ENCODE measurements at places on chromosomes 2 and 18.

DNA sequence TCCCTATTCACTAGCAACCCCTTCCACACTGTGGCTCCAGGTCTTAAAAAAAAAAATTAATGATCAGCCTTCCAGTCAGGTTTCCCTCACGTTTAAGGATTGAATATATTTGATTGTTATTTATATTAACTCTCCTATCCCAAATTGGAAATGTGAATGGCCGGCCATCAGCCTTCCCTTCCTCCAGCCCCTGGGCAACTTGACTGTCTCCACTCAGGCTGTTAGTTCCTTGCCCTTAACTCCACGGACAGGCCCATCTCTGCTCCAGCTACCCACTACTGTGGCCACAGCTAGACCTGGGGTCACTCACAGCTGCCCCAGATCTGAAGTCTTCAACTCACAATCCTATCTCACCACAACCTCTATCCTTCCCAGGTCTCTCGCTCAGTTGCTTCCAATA lies 39.9 kb downstream of the THOC1 start:
- no peak for DNase-seq

DNA sequence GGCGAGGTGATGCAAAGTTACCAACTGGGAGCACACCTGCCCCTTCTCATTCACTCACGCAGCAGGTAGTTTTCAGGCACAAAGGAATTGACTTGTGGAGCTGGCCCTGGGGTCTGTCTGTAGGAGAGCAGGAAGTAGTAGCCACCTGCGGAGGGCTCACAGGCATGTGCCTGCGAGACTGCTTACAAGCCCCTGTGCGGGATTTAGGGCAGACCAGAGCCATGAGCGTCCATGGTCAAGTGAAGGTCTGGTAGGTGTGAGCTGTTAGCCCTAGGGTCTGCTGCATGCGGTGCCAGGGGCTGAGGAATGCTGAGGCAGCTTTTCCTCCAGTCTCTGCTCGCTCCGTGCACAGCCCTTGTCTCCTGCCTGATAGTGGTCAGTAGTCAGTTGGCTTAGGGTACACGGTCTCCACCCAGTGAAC lies 18.9 kb downstream of the INPP4A start:
- no peak for DNase-seq

GRCh38 chr18:8130096-8130495 lies 479.1 kb upstream of the RAB12 start:
- no peak for DNase-seq

DNA sequence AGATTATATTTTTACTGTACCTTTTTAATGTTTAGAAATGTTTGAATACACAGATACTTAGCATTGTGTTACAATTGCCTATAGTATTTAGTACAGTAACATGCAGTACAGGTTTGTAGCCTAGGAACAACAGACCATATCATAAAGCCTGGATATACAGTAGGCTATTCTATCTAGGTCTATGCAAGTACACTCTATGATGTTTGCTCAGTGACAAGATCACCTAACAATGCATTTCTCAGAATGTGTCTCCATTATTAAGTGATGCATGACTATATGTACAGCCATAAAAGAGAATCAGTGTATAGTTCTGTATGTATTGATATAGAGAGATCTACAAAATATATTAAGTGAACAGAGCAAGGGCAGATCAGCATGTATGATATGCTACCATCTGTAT lies 616.4 kb downstream of the XIRP2 start:
- no peak for DNase-seq

DNA sequence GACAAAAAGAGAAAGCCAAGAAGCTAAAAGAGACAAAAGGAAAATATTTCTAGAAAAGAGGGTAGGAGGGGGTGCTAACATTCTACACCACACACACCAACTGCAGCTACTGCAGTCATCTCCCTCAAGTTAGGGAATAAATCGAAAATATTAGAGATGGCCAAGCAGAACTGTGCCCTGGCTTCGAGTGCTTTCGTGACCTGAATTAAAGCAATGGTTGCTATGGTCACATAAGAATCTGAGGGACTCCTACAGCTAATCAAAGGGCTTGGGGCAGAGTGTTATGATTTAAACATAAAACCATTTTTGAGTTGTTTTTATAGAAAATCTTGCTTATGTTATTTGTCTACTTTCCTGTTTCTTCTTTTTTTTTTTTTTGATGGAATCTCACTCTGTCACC lies 159.6 kb upstream of the HNRNPA3 start:
- DNase-seq = no peak

GRCh38 chr18:79587226-79587741 lies 92.3 kb upstream of the CTDP1 start:
- DNase-seq = no peak

DNA sequence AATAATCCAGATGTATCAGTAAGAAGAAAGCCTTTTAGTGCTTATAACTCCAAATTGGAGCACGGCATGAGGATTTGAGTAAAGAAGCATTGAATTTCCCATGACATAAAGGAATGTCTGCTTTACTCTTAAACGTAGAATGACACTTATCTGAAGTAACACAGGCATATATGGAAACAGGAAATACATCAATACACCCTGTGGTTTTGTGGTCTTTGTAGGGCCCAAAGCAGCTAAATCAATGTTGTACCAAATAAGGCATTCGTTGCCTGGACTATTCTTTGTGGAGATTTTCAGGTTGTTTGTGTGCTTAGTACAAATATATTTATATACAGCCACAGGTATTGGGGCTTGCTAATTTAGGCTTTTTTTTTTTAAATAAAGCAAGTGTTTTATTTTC lies 660.5 kb downstream of the LRRTM4 start:
- no peak for DNase-seq

GRCh38 chr2:159256159-159256558 lies 30.3 kb downstream of the WDSUB1 start:
- DNase-seq = no peak

GRCh38 chr2:121596221-121597080 lies 52.8 kb downstream of the CLASP1 start:
- no peak for DNase-seq

DNA sequence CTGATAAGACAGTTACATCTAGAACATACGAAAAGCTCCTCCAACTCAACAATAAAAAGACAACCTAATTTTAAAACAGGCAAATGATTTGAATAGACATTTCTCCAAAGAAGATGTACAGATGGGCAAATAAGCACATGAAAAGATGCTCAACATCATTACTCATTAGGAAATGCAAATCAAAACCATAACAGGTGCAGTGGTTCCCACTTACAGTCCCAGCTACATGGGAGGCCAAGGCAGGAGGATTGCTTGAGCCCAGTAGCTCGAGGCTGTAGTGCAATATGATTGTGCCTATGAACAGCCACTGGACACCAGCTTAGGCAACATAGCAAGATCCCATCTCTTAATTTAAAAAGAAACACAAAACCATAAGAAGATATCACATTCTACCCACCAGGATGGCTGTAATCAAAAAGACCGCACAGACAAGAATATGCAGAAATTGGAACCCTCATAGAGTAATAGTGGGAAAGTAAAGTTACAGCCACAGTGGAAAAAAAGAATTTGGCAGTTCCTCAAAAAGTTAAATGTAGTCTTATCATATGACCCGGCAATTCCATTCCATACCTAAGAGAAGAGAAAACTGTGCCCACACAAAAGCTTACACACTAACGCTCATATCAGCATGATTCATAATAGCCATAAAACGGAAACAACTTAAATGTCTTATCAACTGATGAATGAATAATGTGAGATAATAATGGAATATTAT lies 30.5 kb upstream of the ARMC9 start:
- no peak for DNase-seq

DNA sequence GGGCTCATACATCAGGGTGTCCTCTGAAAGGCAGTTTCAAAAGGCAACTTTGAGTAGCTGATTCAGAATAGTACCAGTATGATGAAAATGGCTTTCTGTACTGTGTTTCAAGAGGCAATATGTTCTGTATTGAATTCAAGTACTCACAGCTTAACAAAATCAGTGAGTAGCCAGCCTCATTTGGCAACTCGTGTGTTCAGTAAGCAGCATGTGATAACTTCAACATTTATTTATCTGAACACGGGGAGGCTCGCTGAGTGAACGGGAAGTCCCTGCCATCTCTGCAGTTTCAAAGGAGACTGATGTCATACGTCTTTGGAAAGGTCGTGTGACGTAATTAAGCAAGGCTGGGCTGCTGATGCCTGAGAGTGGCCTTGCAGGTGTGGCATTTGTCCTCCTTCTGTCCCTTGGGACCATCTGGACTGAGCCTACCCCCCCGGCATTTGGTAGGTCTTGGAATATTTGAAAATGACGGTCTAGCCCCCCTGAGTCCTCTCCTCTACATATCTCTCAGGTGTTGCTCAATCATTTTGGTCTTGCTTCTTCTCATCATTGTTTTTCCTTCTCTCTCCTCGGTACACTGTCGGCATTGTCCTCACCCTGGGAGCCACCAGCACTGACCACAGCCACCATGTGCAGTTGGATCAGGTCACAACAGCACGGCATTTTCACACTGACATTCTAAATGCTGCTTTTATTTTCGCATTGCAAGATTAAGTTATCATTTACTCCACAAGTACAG lies 62.8 kb downstream of the SMIM21 start:
- no peak for DNase-seq

DNA sequence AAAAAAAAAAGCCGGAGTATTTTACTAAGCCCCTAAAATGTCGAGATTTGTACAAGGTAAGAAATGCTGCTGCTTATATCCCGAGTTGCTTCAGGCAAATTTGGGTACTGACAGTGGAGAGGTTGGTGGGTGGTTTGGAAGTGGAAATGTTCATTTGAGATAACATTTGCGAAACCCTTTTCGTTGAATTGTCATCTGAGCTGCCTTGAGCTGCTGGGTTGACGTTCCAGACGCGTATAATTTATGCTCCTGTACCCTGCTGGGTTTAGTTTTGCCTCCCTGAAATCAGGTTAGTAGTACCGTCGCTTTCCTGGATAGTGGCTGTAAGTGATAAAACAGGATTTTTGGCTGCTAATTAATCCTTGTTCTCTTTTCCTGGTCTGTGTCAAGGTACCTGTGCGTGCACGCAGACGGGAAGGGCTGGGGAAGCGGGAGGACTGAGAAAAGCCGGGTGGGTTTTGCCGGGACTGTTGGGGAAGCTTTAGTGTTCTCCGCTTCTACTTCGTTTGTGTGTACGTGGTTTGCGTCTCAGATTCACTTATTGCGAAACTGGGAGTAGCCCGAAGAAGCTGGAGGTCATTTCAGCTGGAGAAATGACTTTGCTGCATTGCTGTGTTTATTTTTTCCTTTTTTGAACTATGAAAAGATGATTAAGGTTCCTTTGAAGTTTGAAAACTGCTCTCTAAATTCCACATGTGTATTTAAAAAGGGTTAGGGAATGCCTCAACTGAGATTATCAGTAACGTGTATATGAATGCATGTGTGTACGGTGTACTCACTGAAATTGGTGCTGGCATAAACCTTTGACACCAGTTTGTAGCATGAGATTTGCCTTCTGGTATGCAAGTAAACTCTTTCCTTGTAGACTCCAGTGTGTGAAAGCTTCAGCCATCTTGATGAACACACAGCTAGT lies 709 bp downstream of the UGP2 start:
- DNase-seq = no peak

GRCh38 chr2:37654932-37655841 lies 16.3 kb downstream of the CDC42EP3 start:
- DNase-seq = no peak

- DNase-seq = no peak
These were observed 104.4 kb downstream of the TLK1 start for GRCh38 chr2:171056307-171056706.

DNA sequence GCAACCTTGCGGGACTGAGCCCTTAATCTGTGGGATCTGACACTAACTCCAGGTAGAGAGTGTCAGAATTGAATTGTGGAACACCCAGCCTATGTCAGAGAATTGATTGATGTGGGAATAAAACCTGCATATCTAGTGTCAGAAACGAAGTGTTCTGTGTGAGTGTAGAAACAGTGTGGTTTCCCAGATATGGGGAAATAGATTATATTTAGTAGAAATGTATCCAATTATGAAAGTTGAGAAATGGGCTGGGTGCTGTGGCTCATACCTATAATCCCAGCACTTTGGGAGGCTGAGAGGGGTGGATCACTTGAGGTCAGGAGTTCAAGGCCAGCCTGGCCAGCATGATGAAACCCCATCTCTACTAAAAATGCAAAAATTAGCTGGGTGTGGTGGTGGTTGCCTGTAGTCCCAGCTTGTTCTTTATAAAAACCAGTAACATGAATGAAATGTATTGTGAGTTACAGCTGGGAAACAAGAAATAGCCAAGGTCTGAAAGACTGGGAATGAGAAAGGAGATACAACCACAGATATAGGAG lies 4.3 kb upstream of the TP53I3 start:
- no peak for DNase-seq

DNA sequence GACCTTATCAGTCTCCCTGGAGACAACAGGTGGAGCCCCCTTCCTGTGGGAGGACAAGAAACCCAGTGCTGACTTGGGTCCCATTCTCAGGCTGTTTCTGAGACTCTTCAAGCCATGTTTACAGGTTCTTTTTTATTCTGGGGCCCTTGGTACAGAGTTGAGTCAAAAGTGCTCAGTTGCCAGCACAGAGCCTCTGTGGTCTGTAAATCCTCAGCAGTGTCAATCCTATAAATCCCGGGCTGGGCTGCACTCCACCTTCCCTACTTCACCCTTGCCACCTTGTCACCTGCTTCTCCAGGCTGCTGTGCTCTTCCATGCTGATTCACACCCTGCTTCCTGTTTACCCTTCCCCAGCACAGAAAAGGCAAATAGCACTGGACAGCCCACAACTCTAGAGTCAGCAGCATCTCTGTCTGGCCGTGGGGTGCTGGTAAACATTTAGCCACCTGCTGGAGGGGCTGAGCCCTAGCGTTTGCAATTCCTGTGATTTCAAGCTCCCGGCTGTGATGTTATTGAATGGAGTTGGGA lies 74.7 kb downstream of the TNFRSF11A start:
- no peak for DNase-seq

DNA sequence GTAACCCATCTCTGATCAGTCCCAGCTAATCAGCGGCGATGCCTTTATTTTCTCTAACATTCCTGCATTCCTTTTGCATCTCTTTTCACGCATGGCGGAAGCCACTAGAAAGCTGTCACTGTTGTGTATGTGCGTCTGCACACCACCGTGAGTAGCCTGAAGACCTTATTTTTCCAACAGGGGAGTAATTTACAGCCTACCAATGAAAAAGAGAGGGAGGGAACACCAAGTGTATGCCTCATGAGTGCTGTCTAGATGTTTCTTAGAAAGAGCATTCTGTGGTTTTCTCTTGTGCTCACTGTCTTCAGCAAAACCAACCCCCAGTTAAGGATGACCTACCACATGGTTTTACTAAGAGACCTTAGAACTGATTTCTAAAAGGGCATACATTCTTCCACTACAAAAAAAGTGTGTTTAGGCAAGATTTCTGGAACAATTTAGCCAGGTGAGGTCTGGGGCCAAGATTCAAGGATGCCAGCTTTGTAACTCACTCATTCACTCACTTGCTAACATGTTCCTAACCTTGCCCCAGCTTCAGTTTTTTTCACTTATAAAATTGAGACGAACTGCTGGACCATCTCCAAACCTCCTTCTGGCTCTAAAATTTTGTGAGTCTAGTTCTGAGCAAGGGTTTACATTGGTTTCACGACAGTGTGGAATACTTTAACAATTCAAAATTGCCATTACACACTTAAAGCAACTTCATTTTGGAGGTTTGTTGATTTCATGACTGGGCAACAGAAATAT lies 51.4 kb downstream of the BCL2 start:
- no peak for DNase-seq

All from stimulated activated CD8-positive, alpha-beta memory T cell treated with anti-CD3 and anti-CD28 coated beads, Interleukin-7, amount 100 ng/mL, for 24 hours (primary cell).